ENCODE measurements at places on chromosomes 4 and X.

- DNase-seq = no peak
Measured at GRCh38 chr4:177596035-177596434, 153.8 kb upstream of the AGA start.

DNA sequence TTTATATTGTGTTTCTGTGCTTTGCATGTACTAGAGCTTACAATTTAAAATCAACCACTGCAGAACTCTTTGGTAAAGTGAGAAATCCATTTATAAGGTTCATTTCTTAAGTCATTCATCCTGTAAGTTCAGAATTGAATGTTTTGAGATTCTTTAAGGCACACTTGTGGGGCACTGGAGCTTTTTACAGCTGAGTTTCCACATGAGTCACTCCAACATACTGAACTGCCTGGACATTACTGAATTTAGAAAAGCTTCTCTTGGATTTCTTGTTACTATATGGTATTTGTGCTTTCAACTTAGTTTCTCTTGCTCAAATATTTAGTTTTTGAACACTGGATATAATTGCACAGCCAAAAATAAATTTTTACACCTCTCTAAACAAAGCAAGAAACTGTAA lies 226.3 kb downstream of the PACRGL start:
- DNase-seq = no peak

DNA sequence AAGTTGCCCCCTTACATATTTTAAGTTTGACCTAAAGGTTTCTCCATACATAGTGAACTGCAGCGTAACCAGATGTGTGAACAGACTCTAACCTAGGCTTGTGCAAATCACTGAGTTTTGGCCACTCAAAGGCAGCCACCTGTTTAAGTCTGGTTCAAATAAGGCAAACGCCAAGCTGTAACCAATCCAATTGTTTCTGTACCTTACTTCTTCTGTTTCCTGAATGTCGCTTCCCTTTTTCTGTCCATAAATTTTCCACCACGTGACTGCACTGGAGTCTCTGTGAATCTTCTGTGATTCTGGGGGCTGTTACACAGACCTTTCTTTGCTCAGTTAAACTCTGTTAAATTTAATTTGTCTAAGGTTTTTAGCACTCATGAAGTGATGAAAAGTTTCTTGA lies 618.8 kb downstream of the GLUD2 start:
- no peak for DNase-seq

DNA sequence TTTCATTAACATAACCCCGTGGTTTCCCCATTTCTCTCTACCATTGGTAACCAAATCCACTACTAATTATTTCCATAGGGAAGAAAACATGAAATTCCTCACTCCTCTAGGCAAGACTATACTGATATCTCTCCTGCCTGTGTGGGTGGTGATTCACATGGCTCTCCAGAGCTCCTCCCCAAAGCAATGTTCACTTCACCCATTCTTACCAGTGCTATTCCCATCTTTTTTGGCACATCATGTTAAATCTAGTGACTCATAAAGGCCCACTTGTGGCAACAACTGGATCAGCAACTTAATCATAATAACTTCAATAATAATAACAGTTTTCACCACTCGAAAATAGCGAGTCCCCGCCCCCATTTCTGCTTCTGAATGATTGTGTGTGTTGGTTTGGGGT lies 6.1 kb upstream of the HCCS start:
- no peak for DNase-seq

DNA sequence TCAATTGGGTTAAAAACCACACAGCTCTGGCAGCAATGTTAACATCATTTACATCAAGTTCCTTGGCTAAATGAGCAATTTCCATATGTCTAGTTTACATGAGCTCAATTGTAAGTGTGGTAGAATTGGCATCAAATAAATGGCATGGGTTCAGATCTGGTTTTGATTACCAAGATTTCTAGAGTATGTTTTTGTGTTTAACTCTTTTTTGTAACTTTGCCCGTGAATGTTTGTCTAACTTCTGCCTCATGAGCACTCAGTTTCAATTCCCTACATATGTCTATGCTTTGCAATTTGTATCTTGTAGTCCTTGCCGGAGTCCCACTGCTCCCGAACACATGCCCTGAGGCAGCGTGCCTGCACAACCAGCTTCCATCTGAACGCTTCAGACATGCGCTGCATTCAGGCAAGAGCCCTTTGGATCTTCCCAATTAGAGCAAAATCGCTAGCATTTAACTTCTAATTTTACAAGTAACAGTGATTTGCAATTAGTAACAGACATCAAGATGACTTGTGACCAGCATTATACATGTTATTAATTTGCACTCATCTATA lies 644.4 kb downstream of the TRIML1 start:
- DNase-seq = no peak

DNA sequence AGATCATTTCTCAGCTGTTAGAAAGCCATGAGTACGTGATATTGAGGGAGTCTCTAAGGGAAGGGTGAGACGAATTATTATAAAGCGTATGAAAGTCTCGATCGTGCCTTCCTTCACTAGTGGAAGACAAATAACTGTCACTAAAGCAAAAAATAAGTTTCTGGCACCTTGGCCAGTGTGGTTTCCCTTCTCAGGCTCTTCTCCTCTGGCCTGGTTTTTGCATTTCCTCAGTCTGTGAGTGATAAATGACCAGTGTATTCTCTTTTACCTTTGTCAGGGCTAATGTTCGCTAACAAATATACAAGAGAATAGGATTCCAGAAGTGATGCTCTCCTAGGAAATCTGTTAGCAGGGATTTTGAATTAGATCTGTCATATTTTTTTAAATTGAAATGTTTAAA lies 19.6 kb downstream of the TXK start:
- DNase-seq = no peak

DNA sequence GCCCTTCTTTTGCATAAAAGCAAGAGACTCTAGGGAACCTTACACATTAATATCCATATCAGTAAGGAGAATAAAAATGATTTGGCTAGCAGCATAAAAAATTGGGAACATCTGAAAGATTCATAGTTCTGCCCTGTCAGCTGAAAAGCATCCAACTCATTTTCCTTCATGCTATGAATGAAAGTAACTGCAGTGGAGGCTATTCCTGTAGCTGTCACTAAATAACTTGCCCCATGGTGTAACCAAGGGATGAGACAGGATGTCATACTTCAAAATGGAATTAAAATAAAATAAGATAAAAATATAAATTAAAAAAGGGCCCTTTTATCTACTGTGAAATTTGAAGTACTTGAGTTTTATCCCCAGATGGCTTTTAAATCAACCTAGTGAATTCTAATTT lies 878.8 kb downstream of the C4orf33 start:
- no peak for DNase-seq

DNA sequence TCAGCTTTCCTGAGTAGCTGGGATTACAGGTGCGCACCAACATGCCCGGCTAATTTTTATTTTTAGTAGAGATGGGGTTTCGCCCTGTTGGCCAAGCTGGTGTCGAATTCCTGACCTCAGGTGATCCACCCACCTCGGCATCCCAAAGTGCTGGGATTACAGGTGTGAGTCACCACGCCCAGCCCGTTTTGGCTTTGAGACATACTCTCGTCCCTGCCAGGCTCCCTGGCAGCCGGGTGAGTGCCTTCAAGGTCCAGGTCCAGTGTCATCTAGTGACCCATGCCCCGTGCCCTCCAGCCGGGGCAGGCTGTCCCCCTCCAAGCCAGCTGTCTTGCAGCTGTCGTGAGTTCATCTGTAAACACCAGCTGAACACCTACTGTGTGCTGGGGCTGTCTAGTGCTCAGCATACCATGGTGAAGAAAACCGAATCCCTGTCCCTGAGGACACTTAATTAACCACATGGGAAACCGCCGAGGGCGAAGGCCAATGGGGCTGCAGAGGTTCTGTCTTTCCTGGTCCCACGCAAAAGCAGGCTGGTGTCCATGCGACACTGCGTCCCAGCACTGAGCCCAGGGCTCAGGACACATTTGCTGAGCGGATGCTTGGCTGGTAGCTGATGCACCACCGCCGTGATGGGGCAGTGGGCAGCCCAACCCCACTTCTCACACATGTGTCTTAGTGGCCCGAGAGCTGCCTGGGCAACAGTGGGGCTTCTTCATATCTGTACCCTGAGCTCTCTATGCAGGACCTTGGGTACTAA lies 21.9 kb downstream of the NSG1 start:
- no peak for DNase-seq

GRCh38 chr4:145736241-145736831 lies 56.4 kb downstream of the C4orf51 start:
- no peak for DNase-seq

GRCh38 chr4:11429699-11430045 lies 978 bp upstream of the HS3ST1 start:
- DNase-seq = no peak

GRCh38 chrX:12367254-12367653 lies 229.0 kb downstream of the FRMPD4 start:
- DNase-seq = no peak

GRCh38 chr4:28232376-28232775 lies 1371.7 kb downstream of the STIM2 start:
- no peak for DNase-seq
